Stimulated activated CD4-positive, alpha-beta T cell treated with anti-CD3 and anti-CD28 coated beads, Interleukin-12 subunit alpha, Interleukin-12 subunit beta, amount 100 ng/mL, for 4 hours (primary cell): ENCODE measurements at places on chromosomes 3 and 15.

DNA sequence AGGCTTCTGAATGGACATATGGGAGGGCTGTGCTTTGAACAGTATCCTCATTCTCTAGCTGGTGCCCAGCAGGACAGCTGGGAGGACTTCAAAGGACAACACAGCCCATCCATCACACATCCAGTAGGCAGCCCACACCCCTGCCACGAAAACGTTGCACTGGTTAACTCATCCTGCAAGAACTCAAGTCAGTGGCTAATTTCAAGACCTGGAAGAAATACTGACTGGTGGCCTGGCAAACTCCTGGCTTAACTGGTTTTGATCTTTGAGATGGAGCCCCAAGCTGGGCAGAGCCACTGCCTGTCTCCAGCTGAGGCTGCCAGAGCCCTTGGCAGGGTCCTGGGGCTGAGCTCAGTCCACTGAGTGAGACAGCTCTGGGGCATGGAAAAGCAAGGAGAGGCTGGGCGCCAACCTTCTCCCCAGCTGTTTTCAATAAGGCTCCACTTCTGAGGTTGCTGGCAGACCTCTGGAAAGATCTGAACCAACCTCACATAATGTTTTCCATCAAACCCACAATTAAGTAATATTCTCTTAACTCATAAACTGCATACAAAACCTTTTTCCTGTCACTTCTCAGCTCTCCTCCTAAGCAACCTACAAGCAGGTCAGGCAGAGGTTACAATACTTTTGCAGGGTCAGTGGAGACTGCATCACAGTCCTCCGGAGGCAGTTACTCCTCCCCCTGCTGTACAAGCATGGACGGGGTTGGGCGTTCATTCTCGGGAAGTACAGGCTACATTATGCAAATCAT is 110.3 kb downstream of the MYLK start:
- DNase-seq: no peak

- no peak for DNase-seq
Measured at GRCh38 chr15:70322051-70322668, 224.4 kb upstream of the TLE3 start.

- DNase-seq: no peak
Measured at GRCh38 chr15:62719316-62719715, 323.2 kb upstream of the TPM1 start.

GRCh38 chr15:64507293-64507802 is 47.0 kb downstream of the ZNF609 start:
- peak; percentile 21 for DNase-seq

DNA sequence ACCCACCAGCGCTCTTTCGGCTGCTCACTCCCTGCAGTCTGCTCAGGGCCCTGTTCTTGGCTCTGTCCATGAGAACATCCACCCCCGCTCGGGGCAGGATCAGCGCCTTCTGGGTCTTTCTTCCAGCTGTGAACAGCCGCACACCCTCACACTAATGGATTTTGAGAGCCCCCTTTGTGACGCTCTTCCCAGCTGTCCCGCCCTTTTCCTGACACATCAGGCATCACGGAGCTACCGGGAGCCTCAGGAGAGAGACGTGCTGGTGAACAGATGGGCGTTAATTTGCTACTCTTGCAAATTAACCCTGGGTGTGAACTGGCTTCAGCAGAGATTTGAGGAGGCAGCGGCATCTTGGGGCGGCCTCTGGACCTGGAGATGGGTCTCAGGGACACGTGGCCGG is 113.0 kb downstream of the TMEM266 start:
- no peak for DNase-seq

DNA sequence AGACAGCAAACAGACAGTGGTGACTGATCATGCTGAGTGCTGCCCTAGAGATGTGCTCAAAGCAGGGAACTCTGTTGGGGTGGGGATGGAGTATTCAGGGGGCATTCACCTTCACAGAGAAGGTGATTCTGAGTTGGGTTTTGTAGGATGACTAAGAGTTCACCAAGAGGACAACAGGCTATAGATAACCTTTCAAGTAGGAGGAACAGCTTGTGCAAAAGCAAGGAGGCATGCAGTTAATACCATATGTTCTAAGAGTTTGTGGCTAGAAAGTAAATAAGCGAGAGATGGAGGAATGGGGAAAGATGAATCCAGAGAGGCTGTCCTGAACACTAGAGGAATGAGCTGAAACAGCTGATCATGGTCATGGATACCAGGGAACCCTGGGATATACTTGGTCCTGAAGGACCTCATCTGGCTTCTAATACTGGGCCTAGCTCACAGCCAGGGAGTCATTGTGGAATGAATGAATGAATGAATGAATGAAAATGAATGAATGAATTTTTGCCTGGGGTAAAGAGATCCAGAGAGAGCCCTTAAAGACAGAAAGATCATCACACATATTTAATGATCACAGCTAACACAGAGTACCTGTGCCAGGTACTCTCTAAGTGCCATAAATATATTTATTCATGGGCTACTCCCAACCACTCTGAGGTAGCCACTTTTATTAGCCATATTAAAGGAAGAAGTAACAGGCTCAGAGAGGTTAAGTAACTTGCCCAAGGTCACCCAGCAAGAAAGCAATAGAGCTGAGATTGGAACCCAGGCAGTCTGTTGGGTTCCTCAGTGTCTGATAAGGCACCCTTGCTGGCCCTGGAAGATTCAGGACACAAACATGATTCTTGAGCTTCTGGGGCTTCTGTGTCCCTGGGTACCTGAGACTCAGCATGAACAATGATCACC is 22.0 kb downstream of the SMAD6 start:
- DNase-seq: no peak

- DNase-seq: no peak
Measured at GRCh38 chr3:80014576-80014975, 246.8 kb upstream of the ROBO1 start.

DNA sequence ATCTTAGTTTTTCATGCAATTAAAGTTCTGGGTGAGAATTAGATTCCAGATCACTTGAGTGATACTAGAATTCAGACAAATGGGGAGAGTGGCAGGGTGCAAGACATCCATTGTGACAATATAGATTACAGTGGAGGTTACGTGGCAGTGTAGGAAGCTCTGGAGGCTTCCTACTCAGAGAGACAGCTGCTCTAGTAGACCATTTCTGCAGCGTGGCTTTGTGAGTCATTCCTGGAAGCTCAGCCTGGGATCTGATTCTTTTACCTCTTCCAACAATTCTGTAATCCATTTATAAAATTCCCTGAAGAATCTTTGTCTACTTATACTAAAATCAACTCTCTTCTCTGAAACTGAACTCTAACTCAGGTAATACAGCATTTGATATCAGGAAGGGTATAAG is 90.4 kb upstream of the ASB14 start:
- DNase-seq: no peak

DNA sequence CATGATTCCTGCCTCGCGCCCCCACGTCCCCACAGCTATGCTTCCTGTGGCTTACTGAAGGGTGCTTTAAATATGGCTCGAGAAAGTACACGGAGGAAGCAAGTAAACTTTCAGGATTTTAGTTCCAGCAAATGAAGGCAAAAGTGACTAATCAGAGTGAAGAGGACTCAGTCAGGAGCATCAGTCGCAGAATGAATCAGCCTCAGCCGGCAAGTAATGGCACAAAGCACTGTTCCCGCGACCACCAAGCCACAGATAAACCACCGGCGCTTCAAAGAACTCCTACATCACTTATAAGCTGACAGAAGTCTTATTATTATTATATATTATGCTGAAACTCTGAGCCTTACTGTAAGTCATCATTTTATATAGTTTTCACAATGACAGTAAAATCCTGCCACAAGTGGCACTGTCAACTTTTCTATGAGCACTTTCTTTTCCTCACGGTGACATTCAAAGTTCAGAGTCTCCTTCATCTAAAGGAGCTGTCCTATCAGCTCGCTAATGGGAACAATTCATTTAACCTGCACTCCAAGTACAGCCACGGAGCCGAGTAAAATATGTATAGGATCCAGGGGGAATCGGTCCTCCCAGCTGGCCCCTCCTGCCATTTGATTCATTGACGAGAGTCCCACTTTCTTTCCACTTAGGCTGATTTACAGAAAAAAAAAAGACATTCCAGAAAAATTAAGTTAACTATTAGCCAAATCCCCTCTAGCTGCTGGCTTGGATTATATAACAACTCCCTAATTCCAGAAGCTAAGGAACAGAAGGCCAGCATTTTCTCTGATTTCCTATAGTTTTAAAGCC is 217.0 kb upstream of the ICE2 start:
- peak; percentile 68 for DNase-seq

- no peak for DNase-seq
Measured at GRCh38 chr15:46386356-46386755, 751.5 kb downstream of the SQOR start.

DNA sequence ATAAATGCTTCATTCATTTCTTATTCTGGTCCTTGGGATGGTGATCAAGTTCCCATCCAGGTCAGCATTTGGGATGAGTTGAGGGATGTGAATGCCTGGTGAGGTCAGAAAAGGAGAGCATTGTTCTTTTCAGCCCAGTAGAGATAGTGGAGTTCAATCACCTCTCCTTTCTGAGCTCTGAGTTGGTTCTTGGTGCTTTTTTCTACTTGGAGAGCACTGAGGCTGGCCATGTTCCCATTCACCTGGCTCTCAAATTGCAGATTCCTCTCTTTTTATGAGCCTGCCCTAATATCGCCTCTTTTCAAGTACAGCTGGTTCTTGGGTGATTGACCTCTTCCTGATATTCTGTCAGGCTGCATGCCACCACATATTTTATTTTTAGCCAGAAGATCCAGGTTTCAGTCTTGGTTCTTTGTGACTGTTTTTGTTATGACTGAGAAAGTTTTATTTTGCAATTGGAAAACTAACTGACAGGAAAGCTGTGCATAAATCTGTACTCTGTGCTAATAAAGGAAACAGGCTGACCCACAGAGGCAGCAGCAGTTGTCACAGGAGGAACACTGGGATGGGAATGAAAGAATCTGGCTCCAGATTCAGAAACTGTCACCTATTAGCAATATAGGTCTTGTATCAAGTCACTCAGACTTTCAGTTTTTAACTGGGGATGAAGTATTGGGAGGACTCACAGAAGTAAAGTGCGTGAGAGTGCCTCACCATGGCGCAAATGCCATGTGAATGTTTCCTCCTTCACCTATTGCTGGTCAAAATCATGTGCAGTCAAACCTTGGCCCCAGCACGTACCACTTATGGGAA is 10.7 kb downstream of the AQP9 start:
- DNase-seq: no peak

GRCh38 chr3:124791639-124792151 is 61.4 kb downstream of the UMPS start:
- no peak for DNase-seq
